ENCODE measurements at places on chromosomes 2 and 18.

DNA sequence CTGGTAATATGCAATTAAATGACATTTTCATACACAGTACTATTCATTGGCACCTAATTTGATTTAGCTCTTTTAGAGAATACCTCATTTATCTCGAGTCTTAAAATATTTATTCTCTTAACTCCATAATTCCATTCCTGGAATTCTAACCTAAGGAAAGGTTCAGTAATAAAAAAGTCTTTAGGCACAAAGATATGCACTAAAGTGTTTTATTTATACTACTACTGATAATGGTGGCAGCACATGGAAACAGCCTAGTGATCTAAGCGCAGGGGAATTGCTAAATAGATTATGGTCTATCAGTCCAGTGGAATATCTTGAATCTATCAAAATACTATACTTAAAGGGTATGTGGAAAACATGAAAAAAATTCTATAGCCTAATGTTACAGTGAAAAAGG is 142.5 kb upstream of the LTBP1 start:
- no peak for DNase-seq

GRCh38 chr18:68402784-68403183 is 312.1 kb downstream of the TMX3 start:
- DNase-seq = no peak

DNA sequence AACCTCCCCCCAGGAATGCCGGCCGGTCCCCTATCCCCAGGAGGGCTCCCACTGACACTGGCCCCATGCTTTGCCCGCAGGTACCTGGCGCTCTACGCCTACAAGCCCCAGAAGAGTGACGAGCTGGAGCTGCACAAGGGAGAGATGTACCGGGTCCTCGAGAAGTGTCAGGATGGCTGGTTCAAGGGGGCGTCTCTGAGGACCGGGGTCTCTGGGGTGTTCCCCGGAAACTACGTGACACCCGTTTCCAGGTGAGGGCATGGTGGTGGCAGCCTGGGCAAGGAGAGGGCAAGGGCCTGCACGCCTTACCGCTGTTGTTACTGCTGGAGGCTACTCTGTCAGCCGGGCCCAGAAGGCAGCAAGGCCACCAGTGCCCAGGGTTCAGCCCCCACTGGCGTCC is 181.3 kb downstream of the SEPTIN10 start:
- DNase-seq = no peak

- DNase-seq = no peak
These were observed 43.0 kb downstream of the CROCC2 start for GRCh38 chr2:240948905-240949790.

DNA sequence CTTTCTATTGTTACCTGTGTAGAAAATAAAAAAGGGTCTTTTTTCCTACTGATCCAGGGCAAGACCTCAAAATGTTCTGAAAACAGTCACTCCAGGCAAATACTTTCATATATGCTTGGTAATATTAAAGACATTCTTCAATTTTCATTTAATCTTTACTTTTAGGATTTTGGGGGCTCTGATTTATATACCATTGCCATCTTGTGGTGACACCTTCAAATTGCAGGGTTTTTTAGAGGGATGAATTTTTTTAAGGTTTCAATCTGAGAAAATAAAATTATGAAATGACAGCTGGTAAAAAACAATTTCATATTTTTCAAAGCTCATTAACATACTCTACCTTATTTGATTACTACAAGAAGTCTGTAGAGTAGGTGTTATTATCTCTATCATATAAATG is 26.8 kb downstream of the MAPK4 start:
- DNase-seq = no peak

- DNase-seq = no peak
These were observed 430.0 kb downstream of the ZNF516 start for GRCh38 chr18:76064998-76065397.

DNA sequence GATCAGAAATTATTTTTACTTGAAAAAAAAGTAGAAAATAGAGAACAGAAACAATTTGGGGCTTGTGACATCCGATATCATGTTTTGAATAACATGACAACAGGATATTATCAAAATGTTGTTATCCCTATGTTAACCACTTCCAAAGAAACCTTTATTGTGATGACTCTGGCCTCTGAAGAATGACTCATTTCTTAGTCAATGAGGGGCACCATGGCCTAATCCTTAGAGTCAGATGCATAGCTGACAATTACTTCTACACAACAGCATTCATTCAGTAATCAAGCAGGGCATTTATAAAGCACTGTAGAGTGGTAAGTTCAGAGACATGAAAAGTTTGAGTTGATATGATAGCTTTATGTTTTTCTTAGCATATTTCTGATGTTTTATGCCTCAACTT is 703.0 kb downstream of the RNF144A start:
- DNase-seq = no peak

GRCh38 chr2:227462462-227462951 is 9.4 kb upstream of the AGFG1 start:
- no peak for DNase-seq

DNA sequence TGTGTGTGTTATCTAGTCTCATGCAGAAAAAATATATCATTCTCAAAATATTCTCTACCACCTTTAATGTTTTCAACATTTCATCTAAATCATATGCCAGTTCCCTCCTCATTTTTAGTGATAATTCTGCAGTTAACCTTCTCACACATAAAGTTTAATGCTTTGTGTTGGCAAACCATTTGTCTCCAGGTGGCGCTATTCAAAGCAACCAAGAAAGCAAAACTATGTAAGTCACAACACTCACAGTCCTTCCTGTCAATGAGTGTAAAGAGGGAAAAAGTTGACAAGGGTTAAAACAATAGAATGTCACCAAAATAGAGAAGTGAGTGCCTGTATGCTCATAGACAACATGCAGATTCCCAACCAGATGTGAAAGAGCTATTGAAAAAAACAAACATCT is 961.6 kb upstream of the LRRTM1 start:
- no peak for DNase-seq

GRCh38 chr2:43576981-43577892 is 18.6 kb downstream of the THADA start:
- no peak for DNase-seq

DNA sequence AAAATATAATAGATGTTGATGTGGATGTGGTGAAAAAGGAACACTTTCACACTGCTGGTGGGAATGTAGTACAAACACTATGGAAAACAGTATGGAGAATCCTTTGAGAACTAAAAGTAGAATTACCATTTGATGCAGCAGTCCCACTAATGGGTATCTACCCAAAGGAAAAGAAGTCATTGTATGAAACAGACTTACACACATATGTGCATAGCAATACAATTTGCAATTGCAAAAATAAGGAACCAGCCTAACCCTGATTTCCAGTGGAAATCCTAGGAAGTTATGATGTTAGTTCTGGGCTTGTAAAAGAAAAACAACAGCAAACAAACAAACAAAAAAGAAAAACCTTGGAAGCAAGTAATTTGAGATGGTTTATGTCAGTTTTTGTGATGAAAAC is 28.6 kb upstream of the CLASP1 start:
- DNase-seq = no peak

- no peak for DNase-seq
These were observed 116.8 kb downstream of the NDUFA10 start for GRCh38 chr2:239908308-239908707.

- DNase-seq = no peak
These were observed 185.9 kb downstream of the SLC39A10 start for GRCh38 chr2:195842932-195843331.

DNA sequence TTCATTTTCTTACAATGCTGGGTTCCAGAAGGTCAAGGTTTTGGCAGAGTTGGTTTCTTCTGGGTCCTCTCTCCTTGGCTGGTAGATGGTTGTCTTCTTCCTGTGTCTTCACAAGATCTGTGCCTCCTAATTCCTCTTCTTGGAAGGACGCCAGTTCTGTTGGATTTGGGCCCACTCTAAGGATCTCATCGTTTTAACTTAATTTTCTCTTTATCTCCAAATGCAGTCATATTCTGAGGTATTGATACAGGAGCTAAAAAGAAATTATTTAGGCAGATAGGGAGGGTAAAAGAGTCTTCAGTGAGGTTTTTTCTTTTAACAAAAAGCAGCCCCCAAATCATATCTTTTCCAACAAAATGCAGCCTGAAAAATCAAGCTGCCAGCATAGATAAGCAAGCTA is 998.4 kb downstream of the SOCS6 start:
- no peak for DNase-seq

DNA sequence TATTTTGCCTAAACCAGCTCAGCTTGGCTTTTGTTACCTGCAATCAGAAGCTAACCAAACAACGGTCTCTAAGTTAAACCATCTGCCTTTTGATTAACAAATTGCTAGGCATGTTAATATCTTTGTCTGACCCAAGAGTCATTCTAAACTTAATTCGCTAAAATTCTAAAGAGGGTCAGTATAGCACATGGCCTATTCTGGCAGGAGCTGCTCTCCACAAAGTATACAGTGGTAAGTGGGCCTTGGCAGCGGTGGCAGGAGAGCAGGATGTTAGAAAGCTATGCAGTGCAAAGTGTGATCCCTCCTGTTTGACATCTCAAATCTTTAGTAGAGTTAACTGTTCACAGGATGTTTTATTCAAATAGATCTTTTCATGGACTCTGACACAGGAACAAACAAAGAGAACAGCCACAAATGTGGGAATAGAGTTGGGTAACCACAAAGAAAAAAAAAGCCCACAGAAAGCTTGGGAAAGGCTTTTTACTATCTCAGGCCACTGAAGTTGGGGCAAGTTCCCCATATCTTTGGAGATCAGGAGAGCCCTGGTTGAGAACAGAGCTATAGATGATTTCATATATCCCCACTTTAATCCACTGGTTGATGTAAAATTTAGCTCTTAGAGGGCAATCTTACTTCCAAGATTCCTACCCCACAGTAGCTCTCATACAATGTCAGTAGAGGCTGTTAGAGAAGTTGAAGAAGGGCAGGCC is 10.6 kb downstream of the CFAP210 start:
- DNase-seq = no peak

- no peak for DNase-seq
These were observed 44.3 kb upstream of the RAB6C start for GRCh38 chr2:129935118-129935517.

GRCh38 chr2:45774688-45775244 is 123.3 kb downstream of the PRKCE start:
- DNase-seq = no peak

- no peak for DNase-seq
These were observed 40.4 kb downstream of the CDKL4 start for GRCh38 chr2:39203382-39203781.

DNA sequence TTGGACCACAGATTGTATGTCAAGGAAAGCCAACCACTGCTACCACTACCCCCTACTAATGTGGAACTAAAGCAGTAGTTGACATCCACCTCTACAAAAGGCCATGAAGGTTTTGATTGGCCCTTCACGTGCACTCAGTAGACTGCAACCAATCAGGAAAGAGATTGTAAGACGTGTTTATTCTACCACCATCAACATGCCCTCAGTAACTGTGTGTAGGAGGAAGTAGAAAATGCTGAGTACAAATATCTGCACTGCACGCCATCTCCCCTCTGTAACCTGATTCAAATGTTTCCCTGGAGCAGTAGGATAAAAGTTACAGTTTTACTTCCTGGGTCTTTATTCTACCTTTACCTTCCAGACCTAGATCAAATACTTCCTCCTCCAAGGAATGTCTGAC is 2.9 kb upstream of the CASP10 start:
- DNase-seq = no peak

DNA sequence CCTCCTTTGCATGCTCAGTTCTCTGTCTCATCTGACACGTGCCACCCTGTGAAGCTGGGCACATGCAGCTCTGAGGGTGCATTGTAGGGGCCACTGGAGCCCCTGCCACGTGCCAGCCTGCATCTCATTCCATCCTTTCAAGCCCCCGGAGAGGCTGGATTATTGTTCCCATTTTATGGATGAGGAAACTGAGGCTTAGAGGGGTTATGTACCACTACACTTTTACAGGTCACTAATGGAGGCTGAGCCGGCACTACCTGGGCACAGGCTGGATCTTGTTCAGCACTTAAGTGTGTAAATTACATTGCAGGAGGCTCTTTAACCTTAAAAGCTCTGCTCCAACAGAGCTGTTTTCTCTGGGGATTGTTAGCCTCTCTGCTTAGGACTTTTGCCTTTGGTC is 47.5 kb downstream of the KCNIP3 start:
- no peak for DNase-seq

DNA sequence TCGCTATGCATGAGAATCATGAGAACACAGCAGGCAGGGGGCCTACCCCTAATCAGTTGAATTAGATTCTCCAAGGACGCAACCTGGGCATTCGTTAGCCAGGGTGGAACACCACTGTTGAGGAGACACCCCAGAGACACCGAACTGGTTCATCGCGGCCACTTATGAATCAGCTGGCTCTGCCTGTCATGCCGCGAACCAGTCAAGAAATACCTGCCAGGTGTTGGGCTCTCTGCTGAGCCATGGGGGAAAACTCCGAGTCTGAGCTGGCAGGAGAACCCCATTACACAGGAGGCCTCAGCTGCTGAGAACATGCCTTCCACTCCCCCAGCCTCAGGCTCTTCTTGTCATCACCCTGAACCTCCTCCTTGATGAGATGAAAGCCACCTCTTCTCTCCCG is 184.3 kb downstream of the SMAD7 start:
- DNase-seq = no peak

- no peak for DNase-seq
These were observed 19.4 kb upstream of the SP5 start for GRCh38 chr2:170695521-170696410.

DNA sequence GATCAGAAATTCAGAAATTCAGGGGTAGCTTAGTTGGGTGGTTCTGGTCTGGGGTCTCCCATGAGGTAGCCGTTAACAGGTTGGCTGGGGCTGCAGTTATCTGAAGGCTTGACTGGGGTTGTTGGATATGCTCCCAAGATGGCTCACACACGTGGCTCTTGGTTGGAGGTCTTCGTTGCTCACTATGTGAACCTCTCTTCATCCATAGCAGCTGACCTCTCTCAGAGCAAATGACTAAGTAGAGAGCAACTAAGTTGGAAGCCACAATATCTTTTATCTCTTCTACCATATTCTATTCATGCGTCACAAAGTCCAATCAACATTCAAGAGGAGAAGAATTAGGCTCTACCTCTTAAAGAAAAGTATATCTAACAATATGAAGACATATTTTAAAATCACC is 38.7 kb upstream of the SERTAD2 start:
- no peak for DNase-seq

GRCh38 chr2:240388471-240389301 is 46.8 kb upstream of the GPC1 start:
- no peak for DNase-seq

- DNase-seq = no peak
These were observed 17.7 kb downstream of the RND3 start for GRCh38 chr2:150469706-150470274.

DNA sequence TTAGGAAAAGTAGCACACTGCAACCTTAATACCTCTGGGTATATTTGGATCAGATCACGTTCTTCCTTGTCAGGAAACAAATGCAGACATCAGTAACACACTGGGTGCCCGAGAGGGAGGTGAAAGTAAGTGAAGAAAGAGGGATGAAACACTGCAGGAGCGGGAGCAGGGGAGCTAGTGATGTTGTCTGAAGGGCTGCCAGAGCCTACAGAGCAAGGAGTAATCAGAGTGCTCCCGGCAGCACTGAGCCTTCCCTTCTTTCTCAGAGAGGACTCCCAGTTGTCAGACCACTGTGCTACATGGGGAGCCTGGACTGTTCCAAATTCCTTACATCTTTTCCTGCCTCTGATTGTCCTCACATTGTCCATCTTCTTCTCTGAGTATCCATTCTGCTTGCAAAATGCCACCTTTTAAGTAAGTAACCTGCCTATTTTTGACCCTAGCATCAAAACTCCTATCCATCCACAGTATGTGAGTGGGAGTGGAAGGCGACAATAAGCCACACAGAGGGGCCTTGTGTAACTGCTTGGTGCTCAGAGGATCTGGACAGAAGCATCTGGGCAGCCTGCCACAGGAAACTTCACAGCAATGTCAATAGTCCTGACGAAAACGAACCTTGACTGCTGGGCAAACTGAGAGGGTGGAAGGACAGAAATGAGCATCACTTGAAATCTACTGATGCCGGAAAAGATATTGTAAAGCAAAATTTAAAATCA is 10.8 kb upstream of the NAB1 start:
- DNase-seq = no peak
